ENCODE measurements at places on chromosomes 5 and 9.

- DNase-seq = no peak
These were observed 199.6 kb downstream of the YTHDC2 start for GRCh38 chr5:113713051-113713450.

- DNase-seq = peak; percentile 77
These were observed at the start of gene GADD45G for GRCh38 chr9:89604729-89605464. Gene GADD45G, plus strand, starts transcription at chr9:89605012. Its CDS starts 110 bp downstream, at chr9:89605122.

GRCh38 chr9:106913276-106913675 is 50.3 kb downstream of the ZNF462 start:
- no peak for DNase-seq

DNA sequence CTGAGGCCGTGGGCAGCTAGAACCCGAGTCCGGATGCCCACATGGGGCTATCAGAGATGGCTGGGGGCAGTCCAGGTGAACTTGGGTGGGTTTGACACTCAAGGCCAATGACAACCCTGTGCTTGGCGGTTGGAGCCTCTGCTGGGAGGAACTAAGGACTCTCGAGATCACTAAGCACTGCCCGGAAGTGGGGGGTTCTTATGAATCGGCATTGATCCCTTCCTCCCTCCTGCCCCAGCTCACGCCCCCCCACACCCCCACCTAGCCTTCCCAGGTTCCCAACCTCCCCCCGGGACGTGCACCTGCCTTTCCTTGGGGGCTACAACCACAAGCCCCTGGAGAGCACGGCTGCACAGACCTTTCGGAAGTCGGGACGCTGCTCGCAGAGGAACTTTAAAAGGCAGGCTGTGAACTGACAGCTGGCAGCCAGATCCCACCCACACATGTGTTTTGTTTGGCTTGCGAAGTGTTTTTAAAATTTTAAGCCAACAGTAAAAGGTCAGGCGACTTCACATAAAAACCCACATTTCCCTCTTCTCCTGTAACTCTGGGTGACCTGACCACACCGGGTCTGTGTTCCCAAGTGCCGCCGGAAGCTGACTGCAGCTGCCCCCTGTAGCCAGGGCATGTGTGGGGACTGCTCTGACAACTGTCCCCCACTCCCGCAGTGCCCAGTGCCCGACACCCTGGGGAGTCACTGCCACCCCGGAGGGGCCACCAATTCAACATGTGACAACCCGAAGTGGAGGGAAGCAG is 5.1 kb upstream of the RALGDS start:
- DNase-seq = peak; percentile 38

DNA sequence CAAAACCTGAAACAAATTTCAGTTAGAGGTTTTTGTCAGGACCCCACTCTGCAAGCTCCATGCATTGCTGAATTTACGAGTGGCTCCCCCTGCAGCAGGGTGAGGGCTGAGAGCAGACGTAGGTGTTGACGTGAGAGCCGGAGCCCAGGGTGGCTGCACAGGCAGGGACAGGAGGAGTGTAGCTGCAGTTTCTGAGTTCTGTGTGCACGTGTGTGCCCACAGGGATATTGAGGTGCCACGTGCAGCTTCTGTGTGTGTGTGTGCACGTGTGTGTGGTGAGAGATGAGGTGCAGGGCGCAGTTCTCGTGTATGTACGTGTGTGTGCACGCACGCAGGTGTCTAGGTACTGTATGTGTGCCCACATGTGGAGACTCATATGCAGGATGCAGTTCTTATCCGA is 14.6 kb downstream of the PLEKHG4B start:
- no peak for DNase-seq

DNA sequence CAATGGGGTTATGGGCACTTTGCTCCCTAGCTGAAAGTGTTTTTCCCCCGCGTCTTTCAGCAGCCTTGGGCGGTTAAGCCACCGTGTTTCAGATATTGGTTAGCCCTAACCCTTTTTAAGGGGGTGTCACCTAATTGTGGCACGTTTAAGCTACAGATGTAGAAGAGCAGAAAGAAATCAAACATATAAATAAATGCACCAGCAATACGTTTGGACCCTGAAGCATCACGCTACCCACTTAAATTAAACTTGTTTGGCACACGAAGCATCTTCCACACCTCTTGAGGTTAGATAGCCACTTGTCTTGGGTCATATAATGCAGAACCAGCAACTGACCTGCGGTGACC is 768 bp downstream of the YTHDC2 start:
- no peak for DNase-seq

GRCh38 chr9:101465326-101465915 is 29.8 kb upstream of the ALDOB start:
- peak; percentile 85 for DNase-seq

- DNase-seq = no peak
These were observed 31.5 kb upstream of the SEMA4D start for GRCh38 chr9:89529243-89530035.

DNA sequence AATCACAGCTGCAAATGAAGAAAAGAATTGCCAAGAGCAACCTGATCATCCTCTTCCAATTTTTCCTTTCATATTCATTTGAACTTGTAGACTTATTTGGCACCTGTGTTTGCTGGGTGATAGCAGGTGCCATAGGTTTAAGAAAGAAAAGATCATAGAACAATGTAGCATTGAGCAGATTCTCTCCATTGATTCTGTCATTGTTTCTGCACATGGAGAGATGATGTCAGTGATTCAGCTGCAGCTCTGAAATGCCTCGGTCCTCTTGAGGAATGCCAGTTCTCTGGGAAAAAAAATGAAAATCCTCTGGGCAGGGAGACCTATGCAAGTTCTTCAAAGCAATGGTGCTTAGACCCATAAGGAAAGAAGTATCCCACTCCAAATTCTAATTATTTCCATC is 418.1 kb upstream of the KLF4 start:
- DNase-seq = no peak

DNA sequence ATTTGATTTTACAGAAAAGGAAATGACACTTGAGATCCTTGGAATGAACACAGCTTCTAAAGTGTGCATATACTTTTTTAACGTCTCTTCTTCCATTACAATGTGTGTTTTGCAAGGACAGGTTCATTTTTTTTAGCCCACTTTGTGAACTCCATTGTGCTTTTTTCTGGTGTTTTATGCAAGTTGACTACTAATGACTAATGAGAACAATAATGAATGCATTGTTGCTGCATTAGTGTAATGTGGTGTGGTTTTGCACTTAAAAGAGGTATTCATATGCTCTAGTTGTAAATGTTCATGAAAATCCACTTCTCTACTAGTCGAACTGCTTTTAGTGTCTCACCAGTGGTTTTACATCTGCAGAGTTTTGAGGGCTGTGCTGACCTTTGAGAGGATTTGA is 93.6 kb downstream of the UHRF2 start:
- DNase-seq = peak; percentile 56

- DNase-seq = no peak
These were observed 81.8 kb downstream of the GADD45G start for GRCh38 chr9:89686621-89687020.

- DNase-seq = no peak
These were observed 53.7 kb downstream of the CERT1 start for GRCh38 chr5:75457691-75458090.

- DNase-seq = peak; percentile 27
These were observed 1342.1 kb upstream of the C9orf72 start for GRCh38 chr9:28915202-28915930.

DNA sequence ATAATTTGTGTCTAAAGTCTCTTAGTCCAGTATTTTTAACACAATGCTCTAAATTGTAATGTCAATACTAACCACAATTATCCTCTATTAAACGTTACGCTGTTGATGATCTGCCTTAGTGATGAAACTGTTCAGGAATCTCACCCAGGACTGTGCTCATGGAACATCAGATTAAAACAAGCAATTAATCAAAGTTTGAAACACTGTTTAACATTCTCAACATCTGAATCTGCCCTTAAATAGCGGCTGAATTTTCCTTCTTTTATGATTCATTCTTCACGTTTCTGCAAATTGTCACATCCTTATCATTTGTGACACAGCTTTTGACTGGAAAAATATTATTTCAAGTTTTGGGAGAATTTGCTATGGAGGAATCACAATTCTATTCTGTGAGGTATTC is 113.8 kb downstream of the MARCHF11 start:
- peak; percentile 78 for DNase-seq

GRCh38 chr5:78747705-78748359 is 99.3 kb upstream of the LHFPL2 start:
- DNase-seq = peak; percentile 54

- peak; percentile 76 for DNase-seq
These were observed 472.0 kb upstream of the WWC1 start for GRCh38 chr5:167819406-167819805.

GRCh38 chr9:81047280-81047679 is 642.1 kb downstream of the TLE1 start:
- no peak for DNase-seq

DNA sequence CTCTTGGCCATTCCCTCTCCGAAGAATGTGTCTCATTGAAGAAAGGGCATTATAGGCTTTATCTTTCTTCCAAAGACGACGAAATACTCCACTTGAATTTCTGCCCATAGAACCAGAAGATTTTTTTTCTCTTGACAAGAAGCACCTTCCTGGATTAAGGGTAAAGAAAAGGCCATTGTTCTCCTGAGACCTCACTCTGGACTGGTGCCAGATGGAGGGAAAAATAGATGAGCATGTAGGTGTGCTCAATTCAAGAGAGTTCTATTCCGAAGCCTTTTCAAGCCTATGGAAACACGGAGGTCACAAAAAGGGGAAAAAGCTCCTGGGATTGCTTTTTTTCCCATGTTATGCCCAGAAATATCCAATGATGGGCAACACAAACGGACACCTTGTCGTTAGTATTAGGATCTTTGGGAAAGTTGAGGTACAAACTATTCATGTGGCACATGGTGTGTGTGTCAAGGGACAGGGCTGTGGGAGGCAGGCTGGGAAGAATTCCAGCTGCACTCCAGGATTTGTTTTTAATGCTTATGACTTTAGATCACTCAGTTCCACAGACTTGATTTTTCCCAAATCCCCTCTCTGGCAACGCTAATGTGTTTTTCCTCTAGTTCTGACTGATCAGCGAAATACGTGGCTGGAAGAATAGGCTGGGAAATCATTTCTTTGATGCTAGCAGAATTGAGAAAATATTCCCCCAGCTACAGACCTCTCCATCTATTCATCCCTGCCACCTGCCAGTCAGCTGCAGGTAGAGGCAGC is 89.9 kb downstream of the SIL1 start:
- DNase-seq = no peak

DNA sequence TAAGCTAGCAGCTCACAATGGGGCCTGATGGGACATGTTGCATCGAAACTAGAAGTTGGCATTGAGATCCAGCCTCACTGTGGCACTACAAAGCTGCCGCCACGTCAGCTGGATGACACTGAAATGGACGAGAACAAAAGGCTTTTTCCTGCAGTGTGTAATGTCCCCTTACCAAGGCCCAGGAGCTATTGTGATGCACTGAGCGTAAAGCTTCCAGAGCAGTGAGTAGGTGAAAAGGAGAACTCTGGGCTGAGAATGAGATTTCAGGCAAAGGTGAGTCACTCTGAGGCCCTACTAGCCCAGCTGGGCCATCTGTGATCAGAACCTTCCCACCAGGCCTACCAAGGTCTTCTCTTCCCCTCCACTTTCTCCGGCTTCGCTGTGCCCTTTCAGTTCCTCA is 528.1 kb upstream of the KLF4 start:
- no peak for DNase-seq

- no peak for DNase-seq
These were observed 44.0 kb downstream of the TMOD1 start for GRCh38 chr9:97545486-97545885.

- DNase-seq = no peak
These were observed 882.6 kb downstream of the PTPRD start for GRCh38 chr9:9730174-9730573.

- DNase-seq = no peak
These were observed 381.6 kb downstream of the EFNA5 start for GRCh38 chr5:107289030-107289714.

- DNase-seq = peak; percentile 4
These were observed 647.8 kb downstream of the CDH9 start for GRCh38 chr5:26390608-26391007.

GRCh38 chr5:6359555-6360322 is 18.6 kb downstream of the MED10 start:
- DNase-seq = no peak

DNA sequence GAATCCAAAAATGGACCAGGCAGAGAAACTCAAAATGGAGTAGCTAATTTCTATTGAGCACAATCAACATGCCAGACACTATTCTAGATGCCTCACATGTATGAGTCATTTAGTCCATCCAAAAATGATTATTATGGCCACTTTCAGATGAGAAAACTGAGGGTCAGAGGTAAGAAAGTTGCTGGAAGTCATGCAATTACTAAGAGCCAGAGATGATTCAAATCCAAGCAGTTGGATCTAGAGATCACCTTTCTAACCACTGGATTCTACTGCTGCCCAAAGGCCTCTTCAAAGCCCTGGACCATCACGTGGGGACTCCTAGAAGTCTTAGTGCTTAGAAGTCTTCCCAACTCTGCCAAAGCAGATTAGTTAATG is 51.8 kb upstream of the HMHB1 start:
- no peak for DNase-seq

DNA sequence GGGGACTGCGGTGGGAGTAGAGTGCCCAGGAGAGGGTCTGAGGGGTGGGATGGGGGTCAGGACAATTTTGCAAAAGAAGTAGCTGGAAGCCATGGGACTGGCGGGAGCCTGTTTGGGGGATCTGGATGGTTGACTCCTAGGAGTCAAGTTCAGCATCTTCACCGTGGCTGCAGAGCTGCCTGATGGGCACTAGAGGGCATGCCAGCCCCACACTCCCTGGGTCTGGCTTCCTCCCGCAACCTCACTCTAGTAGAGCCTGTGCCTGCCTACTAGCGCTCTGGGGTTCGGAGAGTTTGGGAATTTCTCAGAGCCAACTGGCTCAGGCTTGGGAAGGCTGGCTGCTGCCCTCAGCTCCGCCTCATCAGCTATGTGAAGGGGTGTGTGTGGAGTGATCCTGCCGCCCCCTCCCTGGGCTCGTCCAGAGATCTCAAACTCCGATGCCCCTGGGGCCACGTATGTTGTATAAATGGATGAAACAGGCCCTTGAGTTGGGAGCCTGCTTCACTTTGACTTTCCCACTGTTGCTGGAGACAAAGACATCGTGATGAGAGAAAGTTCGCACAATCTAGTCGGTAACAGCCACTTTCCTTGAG is 10.8 kb downstream of the TSPAN17 start:
- peak; percentile 61 for DNase-seq
